ENCODE measurements at places on chromosomes 3 and 15. TPM values are rescaled to one million over a fixed set of nuclear protein-coding genes. Genes with fewer than 3 reads are reported as not detected.

GRCh38 chr3:50393061-50393460 lies 33.7 kb upstream of the TMEM115 start:
- DNase-seq: no peak

- no peak for DNase-seq
These were observed 39.0 kb downstream of the NSUN3 start for GRCh38 chr3:94101860-94102259.

DNA sequence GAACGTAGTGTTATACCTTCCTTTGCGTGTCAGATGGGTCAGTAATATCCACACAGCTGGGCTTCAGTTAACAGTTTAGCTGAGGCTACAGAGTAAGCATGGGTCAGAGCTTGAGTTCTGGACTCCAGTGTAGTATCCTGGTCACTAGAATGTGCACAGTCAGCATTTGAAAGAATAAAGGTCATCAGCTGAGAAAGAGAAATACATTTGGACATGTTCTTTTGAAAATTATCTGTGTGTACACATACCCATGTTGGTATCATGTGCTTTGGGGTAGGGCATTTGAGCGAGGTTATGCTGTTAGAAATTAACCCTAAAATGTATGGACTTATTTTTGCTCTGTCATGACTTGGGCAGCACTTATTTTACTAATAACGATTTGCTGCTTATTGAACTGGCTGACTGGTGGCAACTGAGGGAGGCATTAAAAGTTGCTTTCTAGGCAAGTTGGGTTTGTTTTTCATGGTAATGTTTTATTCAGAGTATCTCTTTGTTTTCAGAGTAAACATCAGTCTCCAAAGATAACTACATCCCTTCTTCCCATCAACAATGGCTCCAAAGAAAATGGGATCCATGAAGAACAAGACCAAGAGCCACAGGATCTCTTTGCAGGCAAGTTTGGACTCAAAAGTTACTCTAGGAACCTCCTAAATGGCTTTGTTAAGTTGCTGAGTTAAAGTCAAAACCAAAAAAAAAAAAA lies 16.4 kb downstream of the SNX1 start:
- DNase-seq: no peak

DNA sequence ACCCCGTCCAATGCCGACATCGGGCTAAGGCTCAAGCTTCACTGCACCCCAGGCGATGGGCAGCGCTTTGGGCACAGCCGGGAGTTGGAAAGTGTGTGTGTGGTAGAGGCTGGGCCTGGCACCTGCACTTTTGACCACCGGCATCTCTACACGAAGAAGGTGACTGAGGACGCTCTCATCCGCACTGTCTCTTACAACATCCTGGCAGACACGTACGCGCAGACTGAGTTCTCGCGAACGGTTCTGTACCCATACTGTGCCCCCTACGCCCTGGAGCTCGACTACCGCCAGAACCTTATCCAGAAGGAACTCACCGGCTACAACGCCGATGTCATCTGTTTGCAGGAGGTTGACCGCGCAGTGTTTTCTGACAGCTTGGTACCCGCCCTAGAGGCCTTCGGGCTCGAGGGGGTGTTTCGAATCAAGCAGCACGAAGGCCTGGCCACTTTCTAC lies 1.0 kb downstream of the PDE12 start:
- no peak for DNase-seq

- DNase-seq: peak; percentile 92
These were observed 17.3 kb upstream of the HRH1 start for GRCh38 chr3:11136830-11137626.

- DNase-seq: no peak
These were observed 88.7 kb upstream of the TNIK start for GRCh38 chr3:171548917-171549316.

DNA sequence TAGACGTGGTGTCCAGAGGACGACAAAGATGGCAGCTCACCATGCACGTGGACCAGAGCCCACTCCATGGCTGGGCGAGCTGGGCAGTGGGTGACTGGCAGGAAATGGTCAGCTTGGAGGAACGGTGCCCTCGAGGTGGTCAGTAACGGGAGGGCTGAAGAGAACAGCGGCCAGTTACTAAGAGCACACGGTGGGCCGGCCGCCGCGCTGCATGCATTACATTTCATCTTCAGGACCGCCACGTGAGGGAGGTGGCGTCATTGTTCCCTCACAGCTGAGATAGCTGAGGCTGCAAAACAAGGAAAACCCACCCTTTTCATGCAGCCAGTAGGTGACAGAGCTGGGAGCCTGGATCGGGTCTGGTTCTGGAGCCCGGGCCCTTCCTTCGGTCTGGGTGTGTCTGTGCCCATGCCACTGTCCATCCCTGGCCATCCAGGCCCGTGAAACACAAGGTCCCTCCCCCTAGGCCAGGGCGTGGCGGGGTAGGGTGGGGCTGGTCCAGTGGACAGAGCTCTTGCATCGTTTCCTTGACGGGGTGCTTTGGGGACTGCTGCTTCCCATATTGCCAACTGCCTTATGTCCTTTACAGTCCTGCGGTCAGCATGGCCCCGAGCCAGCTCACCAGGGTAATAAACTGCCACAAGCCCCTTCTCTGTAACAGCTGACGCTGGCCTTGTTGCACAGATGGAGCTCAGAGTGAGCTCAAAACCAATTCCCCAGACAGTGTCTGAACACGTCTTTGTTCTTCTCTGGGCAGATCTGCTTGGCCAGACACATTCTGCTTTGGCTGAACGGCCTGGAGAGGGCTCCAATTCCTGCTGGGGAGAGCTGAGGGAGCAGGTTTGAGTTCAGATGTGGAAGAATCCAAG lies 51.8 kb downstream of the RGMA start:
- peak; percentile 83 for DNase-seq

DNA sequence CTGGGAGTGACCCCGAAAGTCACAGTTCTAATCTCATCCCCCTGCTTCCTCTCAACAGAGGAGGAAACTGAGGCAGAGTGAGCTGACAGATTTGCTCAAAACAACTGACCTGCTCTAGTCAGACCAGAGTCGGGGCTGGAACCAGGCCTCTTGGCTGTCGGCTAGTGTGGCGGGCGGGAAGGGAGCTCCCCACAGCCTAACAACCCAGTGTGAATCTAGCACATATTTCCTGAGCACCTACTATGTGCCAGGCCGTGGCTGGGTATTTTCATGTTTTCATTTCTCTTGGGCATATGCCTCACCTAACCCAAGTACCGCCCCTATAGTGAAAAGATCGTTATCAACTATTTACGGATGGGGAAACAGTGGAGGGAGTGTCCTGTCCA lies 27.2 kb downstream of the GRIP2 start:
- no peak for DNase-seq

- no peak for DNase-seq
These were observed 52.2 kb upstream of the ACTL6A start for GRCh38 chr3:179510496-179510895.

DNA sequence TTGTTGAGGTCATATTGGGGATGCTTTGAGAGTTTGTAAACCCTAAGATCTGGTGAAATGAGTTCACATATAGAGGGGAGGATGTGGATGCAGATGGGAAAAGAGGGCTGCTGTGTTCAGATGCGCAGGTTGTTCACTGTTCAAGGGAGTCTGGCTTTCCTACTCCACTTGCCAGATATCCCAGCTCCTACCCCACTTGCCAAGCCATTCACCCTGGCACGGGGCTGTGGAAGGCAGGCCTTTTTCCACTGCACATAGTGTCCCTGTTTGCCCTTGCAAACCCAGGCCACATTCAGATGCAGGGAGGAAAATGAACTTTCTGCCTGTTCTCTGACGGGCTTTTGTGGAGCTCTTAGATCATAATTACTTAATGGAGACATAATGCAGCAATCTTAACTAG lies 29.0 kb downstream of the CRABP1 start:
- DNase-seq: no peak

DNA sequence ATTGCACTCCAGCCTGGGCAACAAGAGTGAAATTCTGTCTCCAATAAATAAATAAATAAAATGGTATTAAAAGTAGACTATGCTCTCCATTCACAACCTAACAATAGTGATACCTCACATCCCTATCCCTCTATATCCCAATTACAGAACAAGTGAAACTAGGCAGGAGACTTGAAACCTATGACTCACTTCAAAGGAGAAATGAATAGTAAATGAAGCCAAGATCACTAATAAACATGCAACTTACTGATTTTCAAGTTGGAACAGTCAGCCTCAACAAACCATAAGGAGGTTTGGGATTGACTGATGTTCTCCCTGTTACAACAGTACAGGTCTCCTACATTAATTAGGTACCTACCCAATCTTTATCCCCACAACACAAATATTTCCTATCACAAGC lies 103.4 kb downstream of the GSK3B start:
- DNase-seq: no peak

DNA sequence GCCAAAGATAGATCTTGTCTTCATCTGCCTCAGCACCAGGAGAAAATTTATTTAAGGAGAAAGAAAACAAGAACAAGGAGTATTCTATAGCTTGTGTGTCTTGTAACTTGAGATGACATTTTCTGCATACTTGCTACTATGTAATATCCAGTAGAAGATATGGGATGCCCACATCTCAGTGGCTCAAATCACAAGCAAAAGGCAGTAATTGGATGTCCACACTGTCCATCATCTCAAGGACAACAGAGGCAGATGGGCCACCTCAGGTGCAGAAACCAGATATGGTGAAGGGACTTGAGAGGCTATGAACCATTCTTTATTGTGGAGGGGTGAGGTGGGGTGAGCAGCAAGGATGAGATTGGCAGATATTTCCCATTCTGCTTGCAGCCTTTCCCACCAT lies 309.0 kb downstream of the GBE1 start:
- DNase-seq: no peak

- DNase-seq: no peak
These were observed 182.3 kb upstream of the FAM3D start for GRCh38 chr3:58848826-58849225.

- no peak for DNase-seq
These were observed 80.7 kb downstream of the FSIP1 start for GRCh38 chr15:39701988-39702387.

DNA sequence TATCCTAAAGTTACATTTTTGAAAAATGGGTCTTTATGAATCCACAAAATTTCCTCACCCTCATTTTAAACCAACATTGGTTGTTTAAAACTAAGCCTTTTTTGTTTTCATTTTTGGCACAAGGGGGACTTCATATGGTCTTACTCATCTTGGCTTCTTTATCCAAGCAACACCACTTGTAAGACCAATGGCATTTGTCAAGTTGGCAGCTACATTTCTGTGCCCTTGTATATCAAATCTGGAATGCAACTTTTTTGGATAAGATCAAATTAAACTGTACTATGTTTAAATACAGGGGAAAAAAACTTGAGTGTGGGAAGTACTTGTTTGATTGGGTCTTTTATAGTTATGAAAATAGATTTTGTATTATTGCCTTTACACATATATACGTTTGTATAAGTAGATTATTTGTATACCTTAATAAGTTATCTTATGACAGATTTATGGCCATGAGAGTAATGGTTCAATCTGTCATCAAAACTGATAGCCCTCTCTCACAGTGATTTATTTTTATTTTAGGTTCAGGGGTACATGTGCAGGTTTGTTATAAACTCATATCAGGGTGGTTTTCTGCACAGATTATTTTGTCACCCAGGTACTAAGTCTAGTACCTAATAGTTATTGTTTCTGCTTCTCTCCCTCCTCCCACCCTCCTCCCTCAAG lies 43.4 kb downstream of the GPR160 start:
- no peak for DNase-seq

- no peak for DNase-seq
These were observed 3.4 kb upstream of the SEMA3B start for GRCh38 chr3:50265571-50265970.

DNA sequence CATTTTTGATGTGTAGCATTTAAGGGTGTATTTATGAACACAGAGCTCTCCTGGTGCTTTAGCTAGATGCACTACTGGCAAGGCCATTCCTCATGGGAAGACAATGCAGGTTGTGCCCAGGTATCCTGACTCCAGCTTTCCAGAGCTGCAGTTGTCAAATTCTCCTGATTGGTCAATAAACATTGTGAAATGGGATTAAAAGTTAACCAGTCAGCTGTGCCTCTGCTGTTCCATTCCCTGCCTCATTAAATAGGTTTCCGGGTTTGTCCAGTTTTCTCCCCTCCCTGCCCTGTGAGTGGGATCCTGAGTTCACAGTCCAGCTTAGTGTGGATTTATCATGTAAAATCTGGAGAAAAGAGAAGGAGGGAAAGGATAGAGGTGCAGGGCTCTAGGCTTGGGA lies 207.3 kb downstream of the SQOR start:
- DNase-seq: no peak

GRCh38 chr15:89429023-89429422 lies 67.4 kb downstream of the RHCG start:
- no peak for DNase-seq

DNA sequence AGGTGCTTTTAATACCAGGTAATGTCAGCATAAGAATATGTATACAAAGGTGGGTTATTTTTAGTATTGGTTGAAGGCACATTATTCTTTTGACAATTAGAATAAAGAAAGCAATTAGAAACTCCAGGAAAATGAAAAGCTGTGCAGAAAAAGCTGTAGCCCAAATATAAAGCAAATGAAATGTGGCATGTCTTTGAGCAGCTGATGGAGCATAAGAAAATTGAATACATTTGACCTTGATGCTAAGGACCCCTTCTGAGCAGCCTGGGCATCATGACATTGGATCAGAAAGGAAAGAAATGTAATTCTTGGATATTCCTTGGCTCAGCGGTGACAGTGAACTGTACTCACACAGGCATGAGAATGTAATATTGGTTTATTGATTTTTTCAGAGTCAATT lies 8.0 kb upstream of the ISLR start:
- DNase-seq: no peak

GRCh38 chr3:22594990-22595389 lies 608.1 kb upstream of the UBE2E2 start:
- no peak for DNase-seq

DNA sequence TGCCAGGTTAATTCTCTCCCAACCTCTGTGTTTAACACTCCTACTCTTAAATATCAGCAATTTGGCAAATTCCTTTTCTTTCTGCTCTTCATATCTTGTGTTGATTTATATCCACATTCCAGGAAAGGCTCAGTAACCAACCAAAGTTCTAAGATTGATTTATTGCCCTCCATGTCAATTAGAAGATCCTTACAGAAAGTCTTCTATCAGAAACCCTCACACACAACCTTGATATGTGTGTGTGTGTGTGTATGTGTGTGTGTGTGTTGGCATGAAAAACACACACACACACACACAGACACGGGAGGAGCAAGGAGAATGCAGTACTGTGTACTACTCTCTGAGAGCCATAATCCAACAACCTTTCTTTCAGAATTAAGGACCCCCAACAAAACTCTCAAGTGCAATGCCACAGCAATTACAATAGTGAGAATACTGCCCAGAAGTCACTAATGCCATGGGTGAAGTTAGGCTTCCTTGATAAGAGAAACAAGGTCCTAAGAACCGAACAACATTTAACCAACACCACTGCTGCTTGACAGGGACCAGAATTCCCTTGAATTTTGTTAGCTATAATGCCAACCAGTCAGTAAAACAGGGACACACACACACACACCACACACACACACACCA lies 1.1 kb downstream of the LSAMP start:
- DNase-seq: no peak

GRCh38 chr3:171974986-171975837 lies 64.2 kb upstream of the FNDC3B start:
- DNase-seq: no peak

- DNase-seq: no peak
These were observed 96.8 kb downstream of the PLCH1 start for GRCh38 chr3:155648013-155648591.

GRCh38 chr3:106022913-106023312 lies 154.1 kb upstream of the CBLB start:
- DNase-seq: no peak

Gene SPTBN5
- total RNA-seq: under 0.01 TPM

Gene CPNE4
- total RNA-seq: 0.54 TPM

Gene RBM6
- 61.0 TPM for total RNA-seq

Gene GOLGA8T
- total RNA-seq: not detected

Gene KBTBD12
- 2.5 TPM for total RNA-seq

Gene KCNMB2
- total RNA-seq: 1.3 TPM

Gene CAMK2N2
- not detected for total RNA-seq

Gene LOXL1
- total RNA-seq: 7.6 TPM

Gene TMEM44
- total RNA-seq: 5.0 TPM

Data from sigmoid colon (tissue), 7 donors.